SHP77 treated with DMSO at 0.1 percent for 48 hours (cell line): ENCODE measurements at places on chromosomes 11 and 22.

- DNase-seq, result no peak
Observed at GRCh38 chr11:117606211-117606610, 190.8 kb downstream of the DSCAML1 start.

DNA sequence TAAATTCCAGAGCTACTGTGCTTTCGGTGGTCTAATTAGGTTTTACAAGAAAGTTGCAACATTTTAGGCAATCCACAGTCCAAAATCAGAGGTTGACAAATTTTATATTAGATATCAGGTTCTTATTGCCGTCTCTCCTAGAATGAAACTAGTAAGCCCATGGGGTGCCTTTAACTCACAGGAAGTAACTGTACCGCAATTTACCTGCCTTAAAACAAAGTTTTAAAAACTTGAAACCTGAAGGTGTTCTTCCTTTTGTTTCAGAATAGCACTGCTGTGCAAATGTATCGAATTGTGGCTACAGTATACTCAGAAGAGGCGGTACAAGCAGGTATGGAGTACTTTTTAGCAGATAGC is 77.2 kb downstream of the PISD start:
- no peak for DNase-seq

DNA sequence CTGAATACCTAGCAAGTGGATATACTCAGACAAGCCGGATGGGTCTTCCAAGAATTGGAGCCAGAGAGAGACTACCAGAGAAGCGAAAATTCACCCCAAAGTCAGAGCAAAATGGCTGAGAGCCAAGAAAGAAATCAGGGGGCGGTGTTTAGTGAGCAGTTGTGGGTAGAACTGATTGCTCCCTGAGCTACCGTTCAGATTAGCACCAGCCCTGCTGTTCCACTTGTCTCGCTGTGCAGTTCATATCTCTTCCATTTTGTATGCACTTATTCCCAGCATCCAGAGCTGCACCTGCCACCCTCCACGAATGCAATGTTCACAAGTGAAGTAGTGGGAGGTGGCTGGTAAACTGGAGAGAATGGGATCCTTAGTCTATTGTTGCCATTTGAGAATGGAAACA is 25.5 kb downstream of the DRD2 start:
- DNase-seq, result no peak

DNA sequence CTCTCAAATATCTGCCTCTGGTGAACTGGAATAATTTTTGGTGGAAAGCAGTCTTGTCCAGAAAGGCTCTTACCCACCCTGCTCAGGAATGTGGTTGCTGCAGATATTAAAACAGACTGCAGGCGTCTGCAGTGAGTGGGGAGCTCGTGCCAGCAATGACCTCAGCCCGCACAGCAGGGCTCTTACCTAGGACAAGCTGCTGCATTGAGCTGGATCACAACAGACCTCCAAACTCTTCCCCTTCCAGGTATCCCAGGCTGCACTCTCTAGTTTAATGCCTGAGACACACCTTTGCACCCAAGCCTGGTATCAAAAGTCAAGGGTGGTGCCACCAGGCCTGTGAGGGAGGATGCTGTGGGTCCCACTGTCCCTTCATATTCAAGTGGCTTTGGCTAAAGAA is 69.7 kb upstream of the CDON start:
- DNase-seq, result no peak

DNA sequence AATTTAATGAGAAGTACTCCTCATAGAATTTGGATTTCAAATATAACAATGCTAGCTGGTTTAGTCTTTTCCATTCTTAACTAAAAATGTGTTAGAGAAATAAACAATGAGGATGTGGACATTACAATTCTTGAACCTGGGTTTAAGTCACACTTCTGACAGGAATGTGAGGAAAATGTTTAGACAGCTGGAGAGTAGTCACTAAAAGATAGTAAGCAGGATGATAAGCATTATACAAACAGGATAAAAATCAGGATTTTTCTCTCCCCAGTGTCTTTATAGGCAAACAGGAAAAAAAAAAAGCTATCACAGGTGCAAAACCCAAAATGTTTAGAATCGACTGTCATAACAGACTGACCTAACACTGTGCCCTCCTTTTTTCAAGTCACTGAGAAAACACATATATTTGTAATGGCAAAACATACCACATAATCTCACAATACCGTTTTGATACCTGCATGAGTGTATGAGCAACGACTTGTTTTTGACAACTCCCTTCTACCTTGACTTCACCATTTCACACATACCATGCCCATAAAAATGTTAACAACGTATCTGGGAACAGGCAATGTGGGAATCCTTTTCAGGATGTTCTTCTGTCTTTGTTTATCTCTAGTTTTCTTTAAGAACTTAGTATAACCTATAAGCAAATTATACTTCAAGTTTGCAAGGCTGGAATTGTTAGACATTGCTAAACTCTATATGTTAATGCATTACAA is 242.0 kb downstream of the SBF2 start:
- no peak for DNase-seq

DNA sequence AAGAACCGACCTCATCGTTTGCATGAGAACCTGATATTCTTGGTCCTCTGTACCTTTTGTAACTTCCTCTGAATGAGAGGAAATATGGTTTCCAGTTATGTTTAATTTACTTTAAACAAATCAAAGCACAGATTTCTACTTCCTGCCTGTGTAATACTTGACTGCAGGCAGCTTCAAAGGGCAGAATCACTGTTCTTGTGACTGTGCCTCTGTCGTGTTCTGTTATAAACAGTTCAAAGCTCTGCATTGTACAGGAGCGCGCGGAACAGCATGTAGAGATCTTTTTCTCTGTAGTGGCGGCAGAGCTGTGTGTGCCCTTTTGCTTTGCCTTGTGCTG is 73.2 kb upstream of the CLDN5 start:
- DNase-seq, result no peak
